ENCODE measurements at places on chromosomes 5 and 9.

- no peak for DNase-seq
Observed at GRCh38 chr5:139745800-139746690, 49.6 kb upstream of the PSD2 start.

- no peak for DNase-seq
Observed at GRCh38 chr5:7837403-7837802, 13.5 kb downstream of the CFAP90 start.

DNA sequence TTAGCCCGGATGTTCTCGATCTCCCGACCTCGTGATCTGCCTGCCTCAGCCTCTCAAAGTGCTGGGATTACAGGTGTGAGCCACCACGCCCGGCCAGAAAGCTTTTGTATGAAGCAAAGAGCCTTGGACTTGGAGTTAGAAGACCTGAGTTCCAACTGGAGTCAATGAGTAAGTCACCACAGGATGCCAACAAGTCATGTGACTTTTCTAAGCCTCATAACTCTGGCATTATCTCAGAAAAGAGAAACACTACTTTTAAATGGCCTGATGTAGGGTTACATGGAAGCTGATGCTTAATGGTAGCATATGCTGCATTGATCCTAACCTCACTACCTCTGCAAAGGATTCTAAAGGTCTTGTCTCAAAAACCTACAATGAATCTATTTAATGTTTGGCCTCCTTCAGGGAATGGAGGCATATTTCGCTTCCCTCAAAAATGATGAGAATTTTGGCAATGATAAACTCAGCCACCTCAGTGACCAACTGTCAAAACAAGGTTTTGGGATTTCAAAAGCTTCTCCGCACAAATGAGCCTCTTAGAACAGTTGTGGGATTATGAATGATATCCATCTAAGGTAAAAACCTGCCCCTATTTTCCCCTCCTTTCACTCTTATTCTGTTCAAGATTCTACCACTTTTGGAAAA lies 236.8 kb downstream of the ACTL7B start:
- no peak for DNase-seq

GRCh38 chr5:180603076-180603594 lies 11.8 kb upstream of the SCGB3A1 start:
- no peak for DNase-seq

DNA sequence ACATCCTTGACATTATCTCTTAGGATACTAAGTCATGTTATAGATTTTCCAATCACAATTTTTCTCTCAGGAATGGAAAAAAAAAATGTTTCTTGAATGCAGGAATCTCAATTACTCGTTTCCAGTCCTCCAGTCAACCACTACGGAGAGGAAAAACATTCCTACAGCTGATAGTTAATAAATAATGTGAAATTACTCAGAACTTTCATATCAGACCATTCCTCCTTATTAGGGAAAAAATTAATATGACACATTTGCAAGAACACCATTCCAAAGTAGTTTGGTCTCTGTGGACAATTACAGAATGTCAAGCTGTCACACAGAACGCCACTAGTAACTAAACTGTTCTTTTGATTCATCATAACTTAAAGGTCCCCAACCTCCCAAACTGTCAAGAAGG lies 31.5 kb downstream of the MED27 start:
- DNase-seq, result no peak

DNA sequence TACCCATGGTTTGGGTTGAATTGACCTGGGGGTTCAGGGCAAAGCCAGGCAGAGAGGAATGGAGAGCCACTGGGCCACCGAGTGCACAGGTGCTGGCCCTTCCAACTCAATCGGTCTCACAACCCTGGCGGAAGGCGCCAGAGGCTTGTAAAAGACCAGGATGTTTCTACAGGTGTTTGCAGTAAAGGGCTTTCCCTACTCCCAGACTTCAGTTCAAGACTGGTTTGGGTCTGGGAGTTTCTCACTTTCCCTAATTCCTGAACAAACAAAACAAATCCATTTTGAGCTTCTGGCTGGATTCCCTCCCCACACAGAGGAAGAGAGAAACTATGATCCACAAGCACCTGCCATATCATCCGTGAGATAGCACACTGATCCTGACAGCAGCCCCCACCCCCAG lies 125.2 kb upstream of the KLF4 start:
- DNase-seq, result no peak
